ENCODE measurements at places on chromosomes 12 and 14.

DNA sequence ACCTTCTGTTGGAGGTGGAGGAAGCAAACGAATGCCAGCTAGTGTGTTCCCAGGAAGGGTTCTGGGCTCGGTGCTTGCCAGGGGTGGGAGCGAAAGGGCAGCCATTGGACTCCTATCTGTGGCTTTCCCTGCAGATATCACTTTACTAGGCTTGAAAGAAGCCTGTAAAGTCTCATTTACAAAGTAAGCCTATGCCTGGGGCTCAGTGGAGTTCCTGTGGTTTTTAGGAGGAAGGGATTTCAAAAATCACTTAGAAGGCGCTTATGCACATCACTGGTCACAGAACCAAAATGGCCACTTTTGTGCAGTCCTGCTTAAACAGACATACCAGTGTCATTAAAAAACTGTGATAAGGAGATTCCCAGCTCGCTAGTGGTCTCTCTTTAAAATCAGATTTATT lies 22.7 kb downstream of the CLMN start:
- DNase-seq = no peak

DNA sequence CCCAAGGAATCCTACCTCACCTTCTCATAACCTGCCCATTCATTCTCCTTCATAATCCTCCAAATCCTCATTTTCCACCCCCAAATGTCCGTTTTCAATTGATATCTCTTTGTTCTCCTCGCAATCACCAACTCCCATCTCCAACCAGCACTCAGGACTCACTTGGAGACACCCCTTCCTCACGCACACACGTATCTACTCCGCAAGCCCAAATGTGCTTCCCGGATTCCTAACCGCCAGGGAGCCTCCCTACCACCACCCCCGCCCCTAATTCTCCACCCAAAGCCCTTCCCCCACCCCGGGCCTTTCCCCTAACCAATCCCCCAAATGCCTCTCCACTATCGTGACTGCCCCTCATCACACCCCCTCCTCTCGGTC lies 304 bp downstream of the KCTD10 start:
- DNase-seq = no peak

DNA sequence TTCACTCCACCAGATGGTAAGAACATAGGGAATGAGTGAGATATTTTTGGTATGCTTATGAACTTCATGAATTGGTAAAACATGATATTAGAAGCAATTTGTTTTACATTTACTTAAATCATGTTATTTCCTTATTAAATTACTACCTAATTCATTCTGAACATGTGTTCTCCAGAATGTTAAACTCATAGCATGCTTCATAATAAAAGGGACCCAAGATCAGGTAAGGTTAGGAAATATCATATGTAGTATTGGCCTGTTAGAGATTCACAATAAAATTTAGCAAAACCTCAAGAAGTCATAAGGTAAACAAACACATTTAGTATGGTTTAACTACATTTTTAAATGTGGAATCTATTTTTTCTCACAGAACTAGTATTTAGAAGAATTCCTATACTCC lies 28.2 kb downstream of the PTPRQ start:
- DNase-seq = no peak

- peak; percentile 19 for DNase-seq
These were observed 82.6 kb upstream of the HMGA2 start for GRCh38 chr12:65741656-65742017.

GRCh38 chr12:96701856-96702255 lies 205.2 kb upstream of the NEDD1 start:
- no peak for DNase-seq

DNA sequence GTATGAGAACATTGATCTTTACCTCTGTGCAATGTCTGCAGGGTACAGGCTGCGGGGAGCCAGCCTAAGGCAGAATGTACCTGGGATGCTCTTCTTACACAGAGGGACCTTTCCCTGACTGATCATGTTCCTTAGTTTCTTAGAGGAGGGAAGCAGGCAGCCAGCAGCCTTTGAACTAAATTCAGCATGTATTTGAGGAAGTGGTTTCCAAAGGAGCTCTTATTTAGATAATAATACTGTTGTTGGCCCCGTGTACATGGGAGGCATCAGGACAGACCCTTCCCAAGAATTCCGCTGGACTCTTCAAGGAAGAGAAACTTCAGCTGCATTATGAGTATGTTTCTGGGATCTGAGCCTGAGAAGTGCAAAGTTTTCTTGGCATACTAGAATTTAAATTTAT lies 98.8 kb downstream of the CCDC92 start:
- no peak for DNase-seq

DNA sequence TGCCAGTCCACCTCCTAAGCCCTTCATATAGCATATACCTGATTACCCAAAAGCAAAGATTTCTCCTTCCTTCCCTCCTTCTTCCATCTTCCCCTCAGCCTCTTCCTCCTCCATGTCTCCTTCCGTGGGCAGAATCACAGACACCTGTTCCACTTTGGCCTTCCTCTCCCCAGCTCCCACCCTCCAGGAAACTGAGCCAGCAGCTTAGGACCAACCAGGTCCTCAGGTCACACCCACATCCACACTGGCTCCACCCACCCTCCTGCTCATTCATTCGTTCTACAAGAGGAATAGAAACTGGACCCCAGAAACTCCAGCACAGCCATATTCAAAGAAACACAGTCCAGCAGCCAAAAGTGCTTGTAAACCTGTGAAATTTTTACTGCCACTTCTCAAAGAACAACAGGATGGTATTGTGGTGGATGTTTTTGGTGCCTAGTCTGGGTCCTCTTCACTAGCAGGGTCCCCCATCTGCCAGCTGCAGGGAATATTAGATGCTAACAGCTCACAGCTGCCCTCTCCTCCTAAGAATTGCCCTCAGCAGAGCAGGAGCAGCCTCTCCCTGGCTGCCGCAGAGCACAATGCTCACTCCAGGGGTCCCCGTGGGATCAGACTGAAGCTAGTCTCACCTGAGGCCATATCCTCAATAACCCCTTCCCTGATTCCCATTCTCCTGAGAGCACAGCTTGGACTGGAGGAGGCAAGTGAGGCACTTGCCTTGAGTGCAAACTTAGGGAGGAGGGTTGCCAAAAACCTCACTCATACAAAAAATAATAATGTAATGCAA lies 18.4 kb downstream of the CMKLR1 start:
- DNase-seq = no peak

DNA sequence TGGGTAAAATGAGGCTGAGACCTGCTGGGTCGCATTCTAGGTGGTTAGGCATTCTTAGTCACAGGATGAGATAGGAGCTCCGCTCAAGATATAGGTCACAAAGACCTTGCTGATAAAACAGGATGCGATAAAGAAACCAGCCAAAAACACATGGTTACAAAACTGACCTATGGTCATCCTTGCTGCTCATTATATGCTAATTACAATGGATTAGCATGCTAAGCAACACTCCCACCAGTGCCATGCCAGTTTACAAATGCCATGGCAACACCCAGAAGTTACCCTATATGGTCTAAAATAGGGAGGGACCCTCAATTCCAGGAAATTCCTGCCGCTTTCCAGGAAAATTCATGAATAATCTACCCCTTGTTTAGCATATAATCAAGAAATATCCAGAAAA lies 132.4 kb downstream of the BRMS1L start:
- no peak for DNase-seq

DNA sequence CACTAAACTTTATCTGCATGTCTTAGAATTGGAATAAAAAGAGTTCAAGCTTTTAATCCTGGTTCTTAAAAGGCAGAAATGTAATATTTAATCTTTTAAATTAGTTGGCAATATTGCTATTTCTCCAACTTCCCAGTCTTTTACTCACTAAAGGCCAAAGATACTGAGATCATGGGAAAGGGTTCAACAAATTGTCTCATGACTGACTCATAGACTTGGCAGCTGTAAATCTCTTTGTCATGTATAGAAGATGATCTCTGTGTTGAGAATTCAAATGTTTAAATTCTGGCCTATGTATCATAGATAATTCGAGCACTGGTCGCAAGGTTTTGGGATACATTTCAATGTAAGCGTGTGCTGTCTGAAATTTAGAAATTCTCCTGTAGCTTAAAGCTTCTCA lies 40.1 kb upstream of the STRAP start:
- DNase-seq = no peak

DNA sequence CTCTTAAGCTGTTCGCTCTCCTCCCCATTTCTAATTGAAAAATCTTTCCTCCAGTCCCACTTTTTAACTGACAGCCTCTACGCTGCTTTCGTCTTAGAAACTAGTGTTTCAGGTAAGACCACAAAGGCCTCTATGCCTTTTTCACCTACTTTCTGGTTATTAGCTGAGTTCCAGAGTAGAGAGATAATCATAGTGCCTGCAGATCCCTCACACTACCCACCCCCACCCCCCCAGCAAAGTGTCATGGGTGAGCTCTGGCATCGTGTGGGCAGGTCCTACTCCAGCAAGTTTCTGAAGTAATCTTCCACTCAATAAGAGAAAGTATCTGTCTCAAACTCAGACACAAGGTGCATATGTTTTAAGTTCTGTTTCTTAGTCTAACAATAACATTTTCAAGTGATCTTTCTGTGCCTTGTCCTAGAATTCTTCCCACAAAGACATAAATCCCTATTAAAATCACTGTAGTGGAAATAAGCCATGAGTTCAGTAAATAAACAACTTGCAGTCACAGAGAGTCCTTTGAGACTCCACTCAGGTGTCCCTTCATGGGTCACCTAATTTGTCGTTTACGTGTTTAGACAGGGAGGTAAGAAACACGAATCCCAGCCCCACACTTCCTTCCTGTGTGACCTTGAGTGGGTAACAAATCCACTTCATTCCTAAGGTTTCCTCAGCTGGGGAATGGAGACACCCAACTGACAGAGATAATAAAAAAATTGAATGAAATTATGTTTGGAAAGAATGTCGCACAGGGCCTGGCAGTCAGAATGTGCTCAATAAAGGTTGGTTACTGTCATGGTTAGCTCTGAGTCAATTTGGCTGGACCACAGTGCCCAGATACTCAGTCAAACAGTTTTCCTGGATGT lies 228.9 kb upstream of the CAND1 start:
- no peak for DNase-seq

- no peak for DNase-seq
These were observed 49.6 kb downstream of the LRCOL1 start for GRCh38 chr12:132560614-132561426.
